ENCODE measurements at places on chromosomes 2 and 18. TPM values are rescaled to one million over a fixed set of nuclear protein-coding genes. Genes with fewer than 3 reads are reported as not detected.

PLGLB1 gene
- total RNA-seq, result 5.9 TPM

SLC11A1 gene
- total RNA-seq, result 0.13 TPM

LIMS2 gene
- 11.2 TPM for total RNA-seq

MAB21L4 gene
- total RNA-seq, result not detected

FOXI3 gene
- total RNA-seq, result not detected

Measured in bladder microvascular endothelial cell (primary cell).